Esophagus muscularis mucosa (tissue), 4 donors: ENCODE measurements at places on chromosomes 4 and X. TPM values are rescaled to one million over a fixed set of nuclear protein-coding genes. Genes with fewer than 3 reads are reported as not detected.

Gene TSPAN6
- 7.5 TPM for total RNA-seq

Gene ZMAT1
- 3.0 TPM for total RNA-seq

Gene PRDM8
- 63.5 TPM for total RNA-seq

Gene RAB33A
- total RNA-seq: 0.23 TPM

Gene TACR3
- total RNA-seq: under 0.01 TPM

Gene NEUROG2
- not detected for total RNA-seq

Gene TRPC5OS
- not detected for total RNA-seq

Gene FREM3
- total RNA-seq: not detected

Gene CORIN
- 3.3 TPM for total RNA-seq

Gene TLR2
- 39.8 TPM for total RNA-seq

Gene IQCM
- not detected for total RNA-seq

Gene GUF1
- total RNA-seq: 11.4 TPM

Gene DKC1
- total RNA-seq: 18.3 TPM

Gene PDGFC
- 38.3 TPM for total RNA-seq

Gene CT45A5
- total RNA-seq: not detected

Gene BEND4
- under 0.01 TPM for total RNA-seq

Gene BMX
- total RNA-seq: 2.9 TPM

Gene SUV39H1
- 2.5 TPM for total RNA-seq

Gene COL25A1
- total RNA-seq: 1.7 TPM

Gene EVC2
- 10.2 TPM for total RNA-seq

Gene RBM47
- 29.1 TPM for total RNA-seq

Gene CPZ
- total RNA-seq: 2.7 TPM

Gene AASDH
- total RNA-seq: 5.4 TPM

Gene ANKRD37
- 13.3 TPM for total RNA-seq

Gene CABS1
- total RNA-seq: not detected

Gene DUSP21
- total RNA-seq: not detected

Gene CYBB
- total RNA-seq: 13.3 TPM

Gene PGAM4
- total RNA-seq: not detected

Gene SLC39A8
- total RNA-seq: 6.6 TPM

Gene VCX3A
- not detected for total RNA-seq

Gene NHS
- total RNA-seq: 7.1 TPM

Gene ADH4
- 0.83 TPM for total RNA-seq

Gene RASSF6
- total RNA-seq: 0.75 TPM

Gene LRCH2
- total RNA-seq: 9.8 TPM

Gene CT55
- not detected for total RNA-seq

Gene CYTL1
- 1.2 TPM for total RNA-seq

Gene FUNDC1
- 10.9 TPM for total RNA-seq

Gene TRO
- total RNA-seq: 6.2 TPM

Gene PPBP
- total RNA-seq: not detected

Gene TEX13C
- not detected for total RNA-seq

Gene RHOXF1
- total RNA-seq: not detected

Gene OTOP1
- total RNA-seq: not detected

Gene CENPVL2
- not detected for total RNA-seq

Gene TMEM156
- 0.50 TPM for total RNA-seq

Gene SLC49A3
- 6.6 TPM for total RNA-seq

Gene UCP1
- not detected for total RNA-seq

Gene IL2RG
- total RNA-seq: 2.4 TPM

Gene HSFX3
- total RNA-seq: not detected

Gene SPANXA2
- total RNA-seq: not detected

Gene ARMCX4
- total RNA-seq: 4.2 TPM

Gene SPOCK3
- total RNA-seq: 2.9 TPM

Gene FMR1NB
- total RNA-seq: not detected

Gene CTAG1A
- not detected for total RNA-seq

Gene ANXA10
- not detected for total RNA-seq

Gene ITM2A
- 35.8 TPM for total RNA-seq

Gene CT47A1
- not detected for total RNA-seq

Gene MAGEB3
- total RNA-seq: not detected

Gene PARM1
- 24.9 TPM for total RNA-seq
